ENCODE measurements at places on chromosomes 12 and 14.
A peak's percentile ranks its signal among the peaks of the same experiment; 100 is the strongest.

GRCh38 chr12:9730591-9730990 lies 2.3 kb downstream of the CLECL1 start:
- no peak for DNase-seq

GRCh38 chr14:97975962-97976361 lies 1178.8 kb downstream of the VRK1 start:
- no peak for DNase-seq

DNA sequence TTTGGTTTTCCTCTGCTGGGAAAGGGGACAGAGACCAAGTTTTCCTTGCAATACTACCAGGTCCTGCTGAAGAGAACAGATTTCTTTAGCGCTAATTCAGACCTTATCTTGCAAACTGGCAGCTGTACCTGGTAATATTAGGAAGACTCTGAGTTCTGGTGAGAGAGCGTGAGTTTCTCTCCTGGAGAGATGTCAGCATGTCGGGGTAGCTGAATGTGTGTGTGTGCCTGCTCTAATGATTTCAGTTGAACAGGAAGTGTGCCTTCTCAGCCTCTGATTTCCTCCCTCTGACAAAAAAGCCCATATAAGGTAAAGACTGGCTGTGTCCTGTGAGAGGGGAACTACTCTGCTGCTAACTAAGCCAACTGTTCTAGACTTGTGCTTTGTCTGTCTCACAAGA lies 10.3 kb upstream of the ERP27 start:
- peak; percentile 96 for DNase-seq

DNA sequence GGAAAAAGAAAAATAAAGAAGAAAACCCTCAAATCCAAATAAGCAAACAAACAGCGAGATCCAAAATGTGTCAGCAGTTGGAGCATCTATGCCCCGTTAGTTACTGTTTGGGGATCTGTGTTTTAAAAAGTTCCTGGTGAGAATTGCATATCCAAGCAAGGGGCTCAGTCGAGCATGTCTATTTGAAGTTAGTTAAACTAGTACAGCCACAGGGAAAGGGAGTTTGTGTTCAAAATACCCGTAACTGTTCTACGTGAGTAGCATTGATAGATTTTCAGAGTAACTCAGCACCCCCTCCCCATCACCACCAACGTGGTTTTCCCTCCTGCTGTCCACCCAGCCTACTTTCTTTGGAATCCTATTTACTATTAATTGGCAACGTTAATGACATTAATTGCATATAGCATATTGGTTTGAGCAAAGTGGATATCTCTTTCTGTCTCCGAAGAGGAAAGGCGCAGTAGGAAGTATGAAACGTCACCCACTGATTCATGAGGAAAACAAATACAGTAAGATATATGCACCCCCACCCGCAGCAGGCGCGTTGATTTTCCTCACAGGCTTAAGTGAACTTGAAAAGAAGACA lies 1.5 kb downstream of the NPAS3 start:
- peak; percentile 38 for DNase-seq

Measured in dermis microvascular lymphatic vessel endothelial cell (primary cell).